Left kidney (tissue), 8 donors: ENCODE measurements at places on chromosomes 5 and 9. TPM values are rescaled to one million over a fixed set of nuclear protein-coding genes. Genes with fewer than 3 reads are reported as not detected.

The ADAMTSL1 gene
- polyA plus RNA-seq, result 16.3 TPM

The CTSV gene
- 32.0 TPM for polyA plus RNA-seq

The MEIKIN gene
- polyA plus RNA-seq, result not detected

The PRSS3 gene
- 3.6 TPM for polyA plus RNA-seq

The PLEKHG4B gene
- 15.0 TPM for polyA plus RNA-seq

The BHMT gene
- 348 TPM for polyA plus RNA-seq

The C8G gene
- 0.42 TPM for polyA plus RNA-seq

DNA sequence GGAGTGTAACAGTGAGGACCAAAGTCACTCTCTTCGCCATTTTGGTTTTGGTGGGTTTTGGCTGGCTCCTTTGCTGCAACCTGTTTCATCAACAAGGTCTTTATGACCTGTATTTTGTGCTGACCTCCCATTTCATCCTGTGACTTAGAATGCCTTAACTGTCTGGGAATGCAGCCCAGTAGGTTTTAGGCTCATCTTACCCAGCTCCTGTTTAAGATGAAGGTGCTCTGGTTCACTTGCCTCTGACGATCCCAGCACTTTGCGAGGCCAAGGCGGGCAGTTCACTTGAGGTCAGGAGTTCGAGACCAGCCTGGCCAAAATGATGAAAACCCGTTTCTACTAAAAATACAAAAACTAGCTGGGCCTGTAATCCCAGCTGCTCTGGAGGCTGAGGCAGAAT, 1.8 kb upstream of the CKS2 start:
- no peak for DNase-seq

- no peak for DNase-seq
Measured at GRCh38 chr5:39143151-39143860, 69.1 kb upstream of the RICTOR start.

DNA sequence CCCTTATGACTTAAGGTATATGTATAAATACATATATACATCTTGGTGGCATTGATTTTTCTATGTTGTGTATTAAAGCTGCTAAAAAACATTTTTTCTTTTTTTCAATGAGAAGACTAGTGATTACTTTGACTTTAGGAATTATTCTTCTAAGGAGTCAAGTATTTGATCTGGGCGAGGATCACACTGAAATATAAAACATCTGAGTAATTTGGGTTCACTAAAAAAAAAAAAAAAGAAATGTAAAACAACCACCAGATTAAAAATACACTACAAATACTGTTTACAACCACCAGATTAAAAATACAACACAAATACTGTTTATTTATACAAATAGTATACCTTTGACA, 9.0 kb downstream of the UBAP1 start:
- DNase-seq, result no peak

- peak; percentile 91 for DNase-seq
Measured at GRCh38 chr5:169980418-169981053, at the start of gene INSYN2B. INSYN2B (minus strand) TSS chr5:169980495; CDS start chr5:169883898, 96,597 bp downstream.

DNA sequence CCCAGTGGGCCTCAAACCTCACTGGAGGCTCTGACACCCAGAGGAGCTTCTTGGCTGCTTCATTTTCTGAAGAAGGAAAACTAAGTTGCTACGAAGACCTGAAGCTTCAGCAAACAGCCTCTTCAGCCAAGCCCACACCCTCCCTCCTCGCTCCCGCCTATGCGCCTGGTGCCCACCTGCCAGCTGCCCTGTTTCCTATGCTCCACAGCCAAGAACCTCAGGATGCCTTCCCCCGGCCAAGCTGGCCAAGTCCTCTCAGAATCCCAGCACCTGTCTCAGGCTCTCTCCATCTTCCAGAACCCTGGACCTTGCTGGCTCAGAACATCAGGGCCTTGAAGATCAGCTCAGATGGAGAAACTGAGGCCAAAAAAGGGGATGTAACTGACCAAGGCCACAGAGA, 60.4 kb downstream of the STK10 start:
- no peak for DNase-seq

DNA sequence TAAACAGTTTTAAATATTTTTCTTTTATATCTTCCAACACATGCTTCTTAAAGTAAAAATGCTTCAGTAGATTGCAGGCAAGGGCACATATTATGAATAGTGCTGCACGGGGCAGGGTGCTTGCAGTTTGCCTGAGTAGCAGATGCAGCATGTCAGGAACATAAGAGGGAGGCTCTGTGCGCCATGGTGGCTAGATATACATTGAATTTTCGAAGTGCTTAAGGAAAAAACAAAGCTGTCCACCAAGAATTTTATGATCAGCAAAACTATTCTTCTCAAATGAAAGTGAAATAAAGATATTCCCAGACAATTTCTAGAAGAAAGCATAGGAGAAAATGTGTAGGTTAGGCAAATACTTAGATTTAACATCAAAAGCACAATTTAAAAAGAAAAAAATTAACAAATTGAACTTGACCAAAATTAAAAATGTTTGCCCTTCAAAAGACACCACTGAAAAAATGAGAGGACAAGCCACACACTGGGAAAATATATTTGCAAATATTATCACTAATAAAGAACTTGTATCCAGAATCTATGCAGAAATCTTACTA, 213.2 kb downstream of the NR3C1 start:
- no peak for DNase-seq

- no peak for DNase-seq
Measured at GRCh38 chr9:99114049-99114440, 9.1 kb downstream of the TGFBR1 start.

- peak; percentile 14 for DNase-seq
Measured at GRCh38 chr9:123871781-123872180, 58.1 kb downstream of the DENND1A start.

DNA sequence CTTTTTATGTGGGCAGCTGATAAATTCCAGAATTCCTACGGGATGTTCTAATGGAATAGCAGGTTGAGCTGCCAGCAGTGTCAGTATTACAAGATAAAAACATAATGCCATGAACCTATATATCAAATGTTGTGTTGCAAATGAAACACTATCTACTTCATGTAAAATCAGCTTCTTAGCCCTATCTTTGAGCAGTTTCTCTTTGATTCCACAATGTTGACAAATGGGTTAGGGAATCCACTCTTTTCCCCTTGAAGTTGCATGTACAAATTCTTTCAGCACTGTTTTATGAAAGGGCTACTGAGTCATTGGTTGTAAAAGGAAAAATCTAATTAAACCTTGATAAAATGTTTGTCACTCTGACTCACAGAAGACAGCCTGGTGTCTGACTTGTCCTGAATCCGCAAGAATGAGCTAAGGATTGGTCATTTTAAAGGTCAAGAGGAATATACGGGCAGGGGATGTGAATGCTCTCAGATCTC, 950.6 kb upstream of the NUDT12 start:
- no peak for DNase-seq

DNA sequence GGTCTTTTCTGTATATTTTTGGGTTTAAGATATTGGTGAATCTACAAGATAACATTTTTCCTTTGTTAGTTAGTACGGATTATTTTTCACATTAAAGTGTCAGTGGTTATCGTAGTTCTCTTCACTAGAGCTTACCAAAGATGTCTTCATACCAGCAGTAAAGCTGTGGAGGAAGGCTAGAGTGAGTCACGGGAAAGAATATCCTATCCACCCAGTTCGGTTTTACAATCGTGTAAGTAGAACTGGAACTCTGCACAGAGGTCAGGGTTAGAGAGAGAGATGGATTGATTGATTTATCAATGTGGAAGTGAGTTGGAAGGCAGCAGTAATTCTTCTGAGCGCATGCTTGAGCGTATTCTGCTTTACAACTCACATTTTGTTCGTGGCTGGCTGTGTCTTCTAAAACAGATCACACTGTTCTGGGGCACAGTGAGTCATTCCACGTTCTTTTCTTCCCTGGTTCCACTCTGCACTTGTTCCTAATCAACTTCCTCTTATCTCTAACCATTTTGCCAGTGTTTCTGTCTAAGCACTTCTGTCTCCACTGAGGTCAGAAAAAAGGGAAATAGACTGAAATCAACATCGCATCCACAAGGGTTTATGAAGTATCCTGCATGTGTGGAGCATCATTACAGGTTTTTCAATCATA, 86.5 kb upstream of the ARRDC3 start:
- DNase-seq, result no peak

DNA sequence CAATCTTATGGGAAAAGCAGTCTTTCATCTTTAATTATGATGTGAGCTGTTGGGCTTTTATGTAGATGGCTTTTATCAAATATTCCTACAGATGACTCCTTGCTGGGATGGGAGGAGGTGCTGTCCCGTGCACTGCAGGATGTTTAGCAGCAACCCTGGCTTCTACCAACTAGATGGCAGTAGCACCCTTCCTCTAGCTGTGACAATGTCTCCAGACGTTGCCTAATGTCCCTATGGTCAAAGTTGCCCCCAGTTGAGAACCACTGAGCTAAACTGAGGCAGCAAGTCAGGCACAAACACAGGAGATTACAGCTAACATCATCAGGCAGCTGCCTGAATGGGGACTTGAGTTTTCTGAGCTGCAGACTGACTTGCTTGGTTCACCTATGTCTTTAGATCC, 401.9 kb upstream of the PDE4D start:
- no peak for DNase-seq
